ENCODE measurements at places on chromosomes 3 and 15. TPM values are rescaled to one million over a fixed set of nuclear protein-coding genes. Genes with fewer than 3 reads are reported as not detected.

DNA sequence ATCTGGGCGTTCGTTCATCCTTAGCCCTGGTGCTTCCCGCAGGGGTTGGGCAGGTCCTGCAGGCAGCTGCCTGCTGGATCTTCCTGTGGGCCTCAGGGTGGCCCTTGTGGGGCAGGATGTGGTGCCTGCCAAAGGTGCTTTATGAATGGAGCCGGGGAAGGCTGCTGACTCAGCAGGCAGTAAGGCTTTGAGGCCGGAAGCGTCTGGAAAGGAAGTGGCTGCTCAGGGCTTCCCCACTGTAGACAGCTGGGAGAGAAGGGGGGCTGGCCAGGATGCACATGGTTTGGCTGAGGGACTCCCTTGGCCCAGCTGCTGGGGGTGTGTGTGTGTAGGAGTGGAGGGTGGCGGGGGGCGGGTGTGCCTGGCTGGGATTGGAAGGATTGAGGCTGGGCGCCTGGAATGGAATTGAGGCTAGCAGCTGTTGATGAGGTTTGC lies 12.9 kb downstream of the CD276 start:
- peak; percentile 94 for DNase-seq

Gene SAMD7
- total RNA-seq: not detected

- no peak for DNase-seq
Measured at GRCh38 chr3:156469456-156469855, 85.5 kb downstream of the SSR3 start.

- no peak for DNase-seq
Measured at GRCh38 chr3:42706721-42707619, 4.4 kb upstream of the HHATL start.

- no peak for DNase-seq
Measured at GRCh38 chr3:45864760-45865519, 21.4 kb upstream of the CCR9 start.

Gene ECE2
- not detected for total RNA-seq

GRCh38 chr3:179872842-179873241 lies 163.9 kb downstream of the PEX5L start:
- DNase-seq: no peak

DNA sequence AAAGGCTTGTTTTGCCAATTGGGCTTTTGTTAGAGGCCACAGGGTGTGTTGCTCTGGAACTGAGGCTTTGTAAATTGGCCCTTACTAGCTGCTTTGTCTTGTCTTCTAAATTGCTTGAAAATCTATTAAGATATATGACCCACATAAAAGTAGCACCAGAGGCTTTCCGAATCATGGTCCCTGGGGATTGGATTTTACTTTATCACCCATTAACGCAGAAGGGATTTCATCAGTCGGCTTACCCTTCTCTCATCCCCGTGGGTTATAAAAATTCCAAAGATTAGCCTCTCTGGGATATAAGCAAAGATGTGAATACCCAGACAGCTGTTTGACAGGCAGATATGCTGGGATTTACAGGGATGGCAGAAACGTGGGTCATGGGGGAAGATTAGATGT lies 98.3 kb upstream of the CHL1 start:
- DNase-seq: no peak

- DNase-seq: peak; percentile 97
Measured at GRCh38 chr3:184249412-184250166, at the start of gene EEF1AKMT4. TSS of gene EEF1AKMT4 (plus strand) at chr3:184249672. CDS start at chr3:184249695, 23 bp downstream.

Gene DCLK3
- total RNA-seq: 0.06 TPM

DNA sequence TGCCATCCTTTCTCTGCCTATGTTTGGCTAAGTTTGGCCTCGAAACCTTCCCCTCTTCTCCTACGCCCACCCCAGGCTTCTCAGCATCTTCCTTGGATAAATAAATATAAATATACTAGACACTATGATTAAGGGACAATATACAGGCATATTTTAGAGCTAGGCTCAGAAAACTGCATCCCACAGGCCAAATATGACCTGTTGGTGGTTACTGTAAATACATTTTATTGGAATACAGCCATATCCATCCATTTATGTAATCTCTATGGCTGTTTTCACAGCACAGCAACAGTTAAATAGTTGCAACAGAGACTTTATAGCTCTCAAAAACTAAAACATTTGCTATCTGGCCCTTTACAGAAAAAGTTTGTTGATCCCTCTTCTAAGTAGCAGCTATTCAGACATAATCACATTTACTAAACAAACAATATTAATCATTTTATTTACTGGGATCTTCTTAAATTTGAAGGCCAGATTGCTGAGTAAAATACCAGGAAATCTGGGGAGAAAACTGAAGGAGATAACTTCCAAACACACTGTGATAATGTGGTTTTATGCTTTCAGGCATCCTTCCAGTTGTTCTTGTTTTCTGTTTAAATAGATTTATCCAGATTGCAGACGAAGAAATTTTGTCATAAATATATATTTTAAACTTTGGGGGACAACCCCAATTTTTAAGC lies 269.7 kb upstream of the THRB start:
- no peak for DNase-seq

Gene PCOLCE2
- total RNA-seq: 83.3 TPM

DNA sequence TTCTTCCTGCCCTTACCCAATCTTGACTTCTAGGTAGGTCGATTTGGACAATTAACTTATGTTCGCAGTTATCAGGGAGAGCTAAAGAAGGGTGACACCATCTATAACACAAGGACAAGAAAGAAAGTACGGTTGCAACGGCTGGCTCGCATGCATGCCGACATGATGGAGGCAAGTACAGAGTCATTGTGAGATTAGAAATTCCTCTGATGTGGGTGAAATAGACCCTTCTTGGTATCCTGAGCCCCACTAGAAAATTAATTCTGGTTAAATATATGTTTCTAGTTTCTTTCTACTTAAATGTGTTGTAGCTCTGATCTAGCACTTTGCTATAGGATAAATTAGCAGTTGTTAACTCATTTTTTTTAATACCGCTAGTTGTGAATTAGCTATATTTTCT lies 13.6 kb downstream of the LXN start:
- DNase-seq: no peak

Gene ATP13A4
- 0.10 TPM for total RNA-seq

GRCh38 chr3:174397848-174398247 lies 461.3 kb upstream of the NAALADL2 start:
- no peak for DNase-seq

DNA sequence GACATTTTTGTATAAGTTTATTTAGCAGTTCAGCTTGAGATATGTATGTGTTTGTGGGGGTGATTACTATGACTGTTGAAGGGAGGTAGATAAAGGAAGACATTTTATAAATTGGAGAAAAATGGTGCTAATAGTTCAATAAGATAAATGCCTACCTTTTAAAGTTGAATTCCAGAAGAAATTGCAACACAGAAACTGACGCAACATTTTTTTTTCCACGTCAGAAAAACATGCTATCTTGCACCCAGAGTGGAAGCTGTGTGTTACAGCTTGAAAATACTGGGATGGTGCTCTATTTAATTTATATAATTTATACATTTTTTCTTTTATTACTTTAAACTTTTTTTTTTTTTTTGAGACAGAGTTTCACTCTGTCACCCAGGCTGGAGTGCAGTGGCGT lies 171.7 kb downstream of the WNT5A start:
- DNase-seq: no peak

Gene SLC51A
- total RNA-seq: not detected

DNA sequence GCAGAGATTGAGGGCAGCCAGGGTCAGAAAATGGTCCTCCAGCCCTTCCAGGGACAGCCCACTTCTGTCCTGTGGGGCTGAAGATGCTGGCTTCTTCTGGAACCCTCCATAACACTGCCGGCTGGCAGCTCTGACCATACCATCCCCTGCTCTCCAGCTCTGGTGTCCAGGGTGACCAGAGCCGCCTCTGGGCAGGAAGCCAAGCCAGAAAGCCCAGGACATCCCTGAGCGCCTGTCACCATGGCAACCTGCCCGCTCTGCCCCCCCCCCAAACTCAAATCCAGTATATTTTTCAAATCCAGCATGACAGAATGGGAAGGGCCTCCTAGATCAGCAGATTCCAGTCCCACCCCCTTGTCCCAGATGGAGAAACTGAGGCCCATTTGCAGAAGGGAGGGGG lies 420 bp upstream of the TMIE start:
- DNase-seq: peak; percentile 71

GRCh38 chr15:62886431-62887071 lies 156.0 kb upstream of the TPM1 start:
- DNase-seq: no peak

Gene CLDN11
- total RNA-seq: 11.9 TPM

DNA sequence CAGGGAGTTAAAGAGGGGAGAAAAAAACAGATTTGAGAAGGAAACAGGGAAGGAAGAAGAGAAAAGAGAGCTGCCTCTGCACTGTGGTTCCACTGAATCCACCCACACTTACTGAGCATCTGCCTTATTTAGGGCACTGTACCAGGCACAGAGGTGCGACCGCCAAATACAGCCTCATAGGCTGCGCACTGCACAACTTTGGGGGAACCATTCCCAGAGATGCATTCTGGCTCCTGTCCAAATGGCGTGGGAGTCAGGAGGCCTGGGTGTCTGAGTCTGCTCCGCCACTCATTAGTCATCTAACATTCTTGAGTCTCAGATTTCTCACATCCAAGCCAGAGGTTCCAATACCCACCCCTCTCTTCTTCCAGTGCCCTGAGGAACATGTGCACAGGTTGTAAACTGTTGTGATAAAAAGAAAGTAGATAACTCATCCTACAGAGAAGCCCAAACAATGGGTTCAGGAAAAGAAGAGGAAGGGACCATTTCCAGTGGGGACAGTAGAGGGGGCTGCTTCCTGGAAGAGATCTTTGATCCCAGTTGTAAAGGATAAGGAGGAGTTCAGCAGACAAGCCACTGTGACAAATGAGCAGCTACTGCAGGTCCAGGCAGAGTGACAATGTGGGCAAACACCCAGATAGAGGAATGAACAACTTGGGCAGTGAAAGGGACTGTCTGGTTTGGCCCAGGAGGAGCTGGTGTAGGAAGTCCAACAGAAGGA lies 254.6 kb downstream of the UACA start:
- DNase-seq: peak; percentile 72

Gene CATSPER2
- 9.3 TPM for total RNA-seq

Data from aorta (tissue), 5 donors.